ENCODE measurements at places on chromosomes 5 and 9. TPM values are rescaled to one million over a fixed set of nuclear protein-coding genes. Genes with fewer than 3 reads are reported as not detected.

PCDHGA1 gene
- 0.13 TPM for polyA plus RNA-seq

WWC1 gene
- 49.6 TPM for polyA plus RNA-seq

SHOC1 gene
- polyA plus RNA-seq = not detected

CCNJL gene
- 0.22 TPM for polyA plus RNA-seq

KCNN2 gene
- 0.18 TPM for polyA plus RNA-seq

HEMGN gene
- polyA plus RNA-seq = not detected

DNA sequence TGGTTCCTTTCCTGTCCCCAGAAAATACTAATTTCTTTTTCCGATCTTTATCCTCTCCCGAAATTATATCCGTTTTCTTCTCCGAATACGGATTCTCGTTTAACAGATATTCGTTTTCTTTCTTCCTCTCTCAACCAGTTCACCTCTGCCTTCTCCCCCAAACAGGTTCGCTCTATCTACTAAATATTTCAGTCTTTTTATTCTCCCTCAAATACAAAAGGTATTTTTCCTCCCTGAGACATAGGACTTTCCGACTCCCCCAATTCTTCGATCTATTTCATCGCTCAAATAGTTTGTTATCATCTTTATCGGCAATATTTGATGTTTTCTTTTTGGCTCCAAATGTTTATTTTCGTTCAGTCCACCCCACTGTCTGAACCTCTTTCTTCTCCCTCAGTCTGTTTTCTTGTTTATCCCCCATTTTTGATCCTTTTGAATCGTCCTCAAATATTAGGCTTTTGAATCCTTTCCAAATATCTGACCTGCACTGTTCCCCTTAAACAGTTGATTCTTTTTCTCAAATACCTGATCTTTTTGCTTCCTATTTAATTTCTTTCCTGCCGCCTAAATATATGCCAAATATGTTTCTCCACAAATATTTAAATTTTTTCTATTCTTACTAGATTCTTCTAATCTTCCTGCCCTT, 4.4 kb downstream of the PITX1 start:
- no peak overlapping the region for H3K27ac ChIP-seq
- H3K27me3 ChIP-seq = peaks cover 53% of the 10 kb centered on the region
- no peaks in the 10 kb centered on the region for H3K4me1 ChIP-seq
- no peak overlapping the region for H3K4me3 ChIP-seq

DNA sequence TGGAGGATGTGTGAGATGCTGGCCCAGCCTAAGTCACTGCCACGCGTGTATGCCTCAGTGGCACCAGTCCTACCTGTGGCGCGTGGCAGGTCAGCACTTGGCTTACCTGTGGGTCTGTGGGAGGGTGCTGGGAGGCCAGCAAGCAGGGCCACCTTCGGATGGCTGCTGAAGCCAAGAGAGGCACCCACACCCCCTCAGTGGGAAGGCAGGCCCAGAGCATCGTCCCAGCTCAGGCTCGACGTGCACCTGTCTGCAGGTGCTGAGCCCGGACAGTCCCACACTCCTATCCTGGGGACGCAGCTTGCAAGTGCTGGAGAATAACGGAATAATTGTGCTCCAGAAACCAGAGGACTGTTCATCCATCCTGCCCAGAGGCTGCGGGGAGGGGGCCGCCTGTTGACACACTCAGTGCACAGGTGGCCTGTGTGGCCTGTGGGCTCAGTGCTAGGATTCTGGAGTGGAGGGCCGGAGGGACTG, 24.0 kb downstream of the NKD2 start:
- no peaks in the 10 kb centered on the region for H3K27me3 ChIP-seq
- no peaks in the 10 kb centered on the region for H3K36me3 ChIP-seq
- H3K27ac ChIP-seq = no peak overlapping the region
- H3K4me1 ChIP-seq = no peaks in the 10 kb centered on the region

GRCh38 chr5:24681106-24681505, 36.3 kb upstream of the CDH10 start:
- no peaks in the 10 kb centered on the region for H3K36me3 ChIP-seq
- no peak for DNase-seq
- H3K27me3 ChIP-seq = no peaks in the 10 kb centered on the region

DNA sequence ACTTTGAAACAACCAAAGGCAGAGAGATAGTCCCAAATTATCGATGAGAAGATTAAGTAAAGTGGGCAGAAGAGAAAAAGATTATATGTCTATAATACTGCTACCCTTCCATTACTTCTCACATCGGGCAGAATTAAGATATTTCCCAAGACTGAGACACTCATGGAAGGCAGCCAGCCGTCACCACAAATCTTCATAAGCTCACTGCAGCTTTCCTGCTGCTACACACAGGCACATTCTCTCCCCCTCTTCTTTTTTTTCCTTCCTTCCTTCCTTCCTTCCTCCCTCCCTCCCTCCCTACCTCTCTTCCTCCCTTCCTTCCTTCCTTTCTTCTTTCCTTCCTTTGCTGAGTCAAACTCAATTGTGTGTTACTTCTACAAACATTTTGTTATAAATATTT, 58.7 kb upstream of the SPATA31C2 start:
- peak overlapping the region; percentile 49 for H3K27ac ChIP-seq
- no peak overlapping the region for H3K4me3 ChIP-seq
- H3K36me3 ChIP-seq = no peaks in the 10 kb centered on the region
- no peaks in the 10 kb centered on the region for H3K27me3 ChIP-seq

DNA sequence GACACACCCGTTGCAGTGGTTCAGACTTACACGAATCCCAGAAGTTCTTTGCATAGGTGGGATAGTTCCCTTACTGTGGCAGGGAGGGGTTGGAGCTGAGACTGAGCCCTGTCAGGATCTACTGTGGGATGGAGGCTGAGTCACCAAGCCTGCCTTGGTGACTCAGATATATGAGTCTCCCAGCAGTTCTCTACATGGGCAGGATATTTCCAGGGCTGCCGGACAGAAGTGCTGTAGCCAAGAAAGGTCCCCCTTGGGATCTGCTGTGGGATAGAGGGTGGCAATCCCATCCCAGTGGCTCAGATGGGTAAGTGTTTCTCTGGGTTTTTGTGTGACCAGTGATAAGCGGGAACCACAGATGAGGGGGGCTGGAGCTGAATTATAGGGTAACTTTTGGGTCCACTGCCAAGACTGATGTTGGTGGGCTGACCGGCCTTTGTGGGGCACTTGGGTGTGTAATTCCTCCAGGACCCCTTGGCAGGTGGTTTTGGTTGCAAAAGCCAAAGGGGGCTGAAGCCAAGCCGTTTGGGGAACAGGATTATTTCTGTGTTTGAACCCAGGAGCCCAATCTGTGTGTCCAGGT, 18.7 kb downstream of the XRCC4 start:
- no peaks in the 10 kb centered on the region for H3K27me3 ChIP-seq
- no peak overlapping the region for H3K27ac ChIP-seq
- no peak overlapping the region for H3K4me3 ChIP-seq
- peaks cover 3% of the 10 kb centered on the region for H3K4me1 ChIP-seq
- H3K36me3 ChIP-seq = no peaks in the 10 kb centered on the region
- DNase-seq = peak; percentile 53

- H3K27ac ChIP-seq = no peak overlapping the region
- no peak overlapping the region for H3K4me3 ChIP-seq
- H3K27me3 ChIP-seq = no peaks in the 10 kb centered on the region
- H3K4me1 ChIP-seq = no peaks in the 10 kb centered on the region
These were observed 142.9 kb downstream of the OSTF1 start for GRCh38 chr9:75231167-75231566.

DNA sequence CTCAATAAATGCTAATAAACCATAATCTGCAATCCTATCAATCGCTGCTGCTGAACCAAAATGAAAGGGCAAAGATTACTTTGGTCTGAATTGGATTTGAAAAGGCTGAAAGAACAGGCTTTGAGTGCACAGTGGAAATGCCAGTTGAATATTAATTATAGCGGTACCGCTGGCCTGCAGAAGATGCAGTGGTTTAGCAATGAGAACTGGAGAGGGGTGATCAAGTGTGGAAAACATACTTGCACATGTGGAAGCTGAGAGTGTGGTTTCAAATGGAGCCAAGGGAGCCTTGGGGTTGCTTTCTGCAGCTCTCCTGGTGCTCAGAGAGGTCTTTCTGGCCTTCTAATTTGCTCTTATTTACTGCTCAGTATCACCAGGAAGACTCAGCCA, 133.9 kb downstream of the PTTG1 start:
- H3K4me3 ChIP-seq = no peak overlapping the region
- H3K36me3 ChIP-seq = peaks cover 2% of the 10 kb centered on the region
- DNase-seq = peak; percentile 20
- H3K27me3 ChIP-seq = no peaks in the 10 kb centered on the region
- H3K27ac ChIP-seq = no peak overlapping the region

DNA sequence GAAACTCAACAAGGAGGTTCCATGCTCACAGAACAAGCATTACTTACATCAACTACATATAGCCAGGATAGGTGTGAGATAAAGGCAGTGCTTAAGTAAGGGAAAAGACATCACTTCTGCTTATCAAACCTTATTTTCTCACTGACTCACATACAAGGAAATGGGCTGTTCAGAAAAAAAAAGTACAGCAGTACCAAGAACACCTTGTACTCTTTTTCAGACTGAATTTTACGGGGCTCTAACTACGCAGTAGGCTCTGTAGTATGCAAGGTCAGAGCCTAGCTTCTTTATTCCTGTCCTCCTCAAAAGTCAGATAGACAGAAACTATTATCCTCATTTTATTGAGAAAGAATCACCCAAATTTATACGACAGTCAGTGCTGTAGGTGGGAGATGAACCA, 5.8 kb downstream of the PSMB7 start:
- no peak overlapping the region for H3K4me3 ChIP-seq
- peaks cover 2% of the 10 kb centered on the region for H3K4me1 ChIP-seq
- no peak for DNase-seq
- H3K27me3 ChIP-seq = no peaks in the 10 kb centered on the region
- no peak overlapping the region for H3K27ac ChIP-seq
- peaks cover 10% of the 10 kb centered on the region for H3K36me3 ChIP-seq

- no peaks in the 10 kb centered on the region for H3K4me1 ChIP-seq
- no peak overlapping the region for H3K4me3 ChIP-seq
- no peaks in the 10 kb centered on the region for H3K36me3 ChIP-seq
- no peaks in the 10 kb centered on the region for H3K27me3 ChIP-seq
These were observed 385.7 kb downstream of the PLK2 start for GRCh38 chr5:58074222-58074621.

DNA sequence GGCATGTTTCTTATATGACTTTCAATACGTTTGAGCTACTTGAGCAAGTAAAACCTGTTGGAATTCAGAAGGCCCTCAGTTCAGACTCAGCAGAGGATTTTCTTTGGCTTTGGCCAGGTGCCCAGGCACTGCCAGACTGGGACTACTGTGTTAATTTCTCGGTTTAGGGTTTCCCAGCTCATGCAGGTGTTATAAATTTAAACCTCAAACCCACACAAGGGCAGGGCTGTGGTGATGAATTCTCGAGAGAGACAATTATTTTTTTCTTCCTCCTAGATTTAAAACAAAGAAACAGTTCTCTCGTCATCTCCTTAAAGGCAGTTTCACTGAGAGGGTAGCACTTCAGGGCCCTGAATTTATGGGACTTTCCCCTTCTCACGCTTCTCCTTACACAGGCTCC, 406.0 kb upstream of the PIK3R1 start:
- peaks cover 3% of the 10 kb centered on the region for H3K4me1 ChIP-seq
- no peaks in the 10 kb centered on the region for H3K36me3 ChIP-seq
- no peaks in the 10 kb centered on the region for H3K27me3 ChIP-seq
- DNase-seq = no peak

DNA sequence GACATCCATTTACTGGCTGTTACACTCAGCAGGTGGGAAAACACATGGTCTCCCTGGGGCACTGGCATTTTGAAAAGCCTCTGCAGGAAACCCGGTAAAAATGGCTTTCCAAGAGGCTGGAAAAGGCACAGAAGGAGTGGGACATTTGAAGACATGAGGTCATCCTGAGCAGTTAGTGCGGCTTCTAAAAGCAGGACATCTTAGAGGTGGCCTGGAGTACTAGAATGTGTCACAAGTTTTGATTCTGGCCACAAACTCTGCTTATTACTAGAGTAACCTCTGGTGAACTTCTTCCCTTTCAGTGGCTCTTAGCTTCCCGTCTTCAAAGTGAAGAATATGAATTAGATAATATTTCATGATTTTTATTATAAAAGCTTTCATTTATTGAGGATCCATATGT, 423.0 kb upstream of the BRINP1 start:
- no peak overlapping the region for H3K4me3 ChIP-seq
- no peaks in the 10 kb centered on the region for H3K27me3 ChIP-seq
- no peak overlapping the region for H3K27ac ChIP-seq
- no peak for DNase-seq
- no peaks in the 10 kb centered on the region for H3K4me1 ChIP-seq

- no peaks in the 10 kb centered on the region for H3K27me3 ChIP-seq
- no peak overlapping the region for H3K27ac ChIP-seq
- no peaks in the 10 kb centered on the region for H3K36me3 ChIP-seq
- no peak overlapping the region for H3K4me3 ChIP-seq
- no peak for DNase-seq
These were observed 238.8 kb downstream of the GADD45G start for GRCh38 chr9:89843591-89843990.

All from small intestine (tissue), 16 donors.